SW 1271 (cell line): ENCODE measurements at places on chromosomes 2 and 18.

GRCh38 chr2:144032566-144032965 lies 487.4 kb downstream of the ZEB2 start:
- no peak for DNase-seq

GRCh38 chr2:25374411-25374810 lies 32.7 kb upstream of the DNMT3A start:
- DNase-seq, result no peak

DNA sequence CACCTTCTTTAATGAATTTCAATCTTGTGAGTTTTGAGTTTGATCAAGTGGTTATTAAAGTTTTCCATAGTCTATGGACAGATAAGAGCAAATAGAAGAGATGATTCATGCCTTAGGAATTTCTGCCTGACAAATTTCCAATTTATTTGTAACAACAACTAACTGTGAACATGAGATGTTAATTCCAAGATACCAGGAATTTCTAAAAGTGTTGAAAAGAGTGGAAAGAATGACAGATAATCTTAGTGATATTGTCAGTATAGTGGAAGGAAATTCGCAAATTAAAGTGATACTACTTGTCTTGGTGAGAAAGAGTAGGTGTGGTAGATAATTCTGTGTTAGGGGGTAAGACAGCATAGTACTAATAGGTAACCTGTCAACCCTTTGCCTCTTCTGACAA lies 82.4 kb downstream of the AGPS start:
- peak; percentile 21 for DNase-seq

DNA sequence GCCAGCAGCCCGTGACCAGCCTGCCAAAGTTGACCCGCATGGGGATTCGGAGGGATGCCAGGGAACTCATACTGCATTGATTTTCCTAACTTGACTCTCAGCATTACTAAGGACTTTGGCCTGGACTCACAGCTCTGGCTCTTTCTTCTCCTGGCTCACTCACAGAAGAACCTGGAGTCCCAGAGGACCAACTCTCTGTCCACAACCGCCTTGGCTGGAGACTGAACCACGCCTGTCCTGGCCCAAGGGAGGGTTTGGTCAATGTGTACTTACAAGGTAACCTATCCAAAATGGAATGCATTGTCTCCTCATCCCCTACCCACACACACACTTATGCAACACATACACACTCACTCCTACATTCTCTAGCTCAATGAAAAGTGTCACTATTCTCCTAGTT lies 135.6 kb upstream of the KLHL29 start:
- no peak for DNase-seq
